ENCODE measurements at places on chromosomes 5 and 9.
A peak's percentile ranks its signal among the peaks of the same experiment; 100 is the strongest.

DNA sequence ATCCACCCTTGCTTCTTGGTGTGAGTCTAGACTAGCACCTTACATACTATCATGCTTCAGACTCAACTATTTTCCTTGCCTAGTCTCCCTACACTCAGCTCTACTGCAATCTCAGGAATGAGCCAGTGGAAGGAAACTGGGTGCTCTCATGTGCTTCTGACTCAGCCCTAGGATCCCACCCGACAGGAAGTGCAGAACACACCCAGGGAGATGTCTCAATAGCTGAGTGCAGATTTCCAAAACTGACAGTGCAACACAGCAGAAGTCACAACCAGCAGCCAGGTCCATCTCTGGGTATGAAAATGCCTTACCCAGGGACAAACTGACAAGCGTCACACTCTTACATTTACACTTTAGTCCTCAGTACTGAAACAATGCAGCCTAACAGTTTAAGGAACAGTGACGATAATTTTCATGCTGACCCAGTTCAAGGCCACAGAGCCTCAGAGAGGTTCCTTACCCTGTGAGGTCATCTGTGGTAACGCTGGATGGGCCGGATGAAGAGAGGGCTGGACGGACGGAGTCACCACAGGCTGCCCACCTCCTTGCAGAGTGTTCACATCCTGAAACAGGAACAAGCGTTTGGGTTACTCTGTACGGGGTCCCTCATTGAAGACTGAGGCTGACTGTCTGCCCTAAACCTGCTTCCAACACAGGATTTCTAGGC lies 33.0 kb downstream of the FKBP15 start:
- DNase-seq = no peak

DNA sequence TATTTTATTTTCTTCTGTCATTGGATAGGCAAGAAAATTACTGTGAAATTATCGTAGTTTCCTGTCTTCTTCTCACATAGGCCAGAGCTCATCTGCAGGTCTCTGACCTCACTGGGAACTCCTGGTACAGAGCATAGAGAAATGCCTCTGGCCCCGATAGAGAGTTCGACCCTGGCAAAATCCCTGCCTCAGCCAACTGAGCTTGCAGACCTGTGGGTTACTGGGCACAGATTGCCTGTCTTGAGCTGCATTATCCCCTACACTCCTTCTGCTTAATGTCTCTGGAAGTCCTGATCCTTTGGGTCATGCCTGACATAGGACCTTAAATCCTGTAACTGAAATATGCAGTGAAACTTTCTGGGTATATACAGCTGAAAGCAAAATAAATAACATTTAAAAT lies 439.3 kb upstream of the CTNND2 start:
- DNase-seq = no peak

DNA sequence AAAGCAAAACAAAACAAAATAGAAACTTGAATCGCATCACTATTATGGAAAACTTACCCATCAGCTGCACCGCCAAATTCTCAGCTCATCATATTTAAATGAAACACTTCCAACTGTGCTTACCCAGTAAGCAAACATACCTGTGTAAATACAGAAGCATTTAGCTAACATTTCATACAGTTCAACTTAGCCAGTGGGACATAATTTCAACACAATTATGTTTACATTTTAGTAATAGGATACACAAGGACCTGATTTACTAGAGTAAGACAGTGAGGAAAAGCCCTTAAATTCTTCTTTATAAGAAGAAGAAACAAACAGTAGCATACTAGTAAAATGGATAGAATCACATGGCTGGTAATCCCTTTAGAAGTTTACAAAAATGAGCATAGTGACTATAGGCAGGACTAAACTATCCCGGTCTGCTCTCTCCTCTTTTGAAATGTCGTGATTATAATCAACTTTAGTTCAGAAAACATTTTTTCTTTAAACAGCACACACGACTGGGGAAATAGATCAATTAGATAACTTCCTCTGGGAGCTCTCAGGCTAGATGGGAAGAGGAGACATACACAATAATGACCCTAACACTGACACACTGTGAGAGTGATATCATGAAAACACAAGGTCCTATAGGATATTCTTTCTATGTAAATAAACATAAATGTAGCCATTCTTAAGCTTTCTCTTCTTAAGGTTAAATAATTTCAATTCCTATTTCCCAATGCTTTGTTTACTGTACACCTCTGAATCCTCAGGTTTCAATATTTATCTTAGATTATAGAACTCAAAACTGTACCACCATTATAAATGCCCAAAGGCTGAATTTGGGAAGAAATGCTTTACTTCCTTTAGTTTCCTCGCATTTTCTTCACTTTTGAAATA lies 15.9 kb upstream of the CDC20B start:
- no peak for DNase-seq

DNA sequence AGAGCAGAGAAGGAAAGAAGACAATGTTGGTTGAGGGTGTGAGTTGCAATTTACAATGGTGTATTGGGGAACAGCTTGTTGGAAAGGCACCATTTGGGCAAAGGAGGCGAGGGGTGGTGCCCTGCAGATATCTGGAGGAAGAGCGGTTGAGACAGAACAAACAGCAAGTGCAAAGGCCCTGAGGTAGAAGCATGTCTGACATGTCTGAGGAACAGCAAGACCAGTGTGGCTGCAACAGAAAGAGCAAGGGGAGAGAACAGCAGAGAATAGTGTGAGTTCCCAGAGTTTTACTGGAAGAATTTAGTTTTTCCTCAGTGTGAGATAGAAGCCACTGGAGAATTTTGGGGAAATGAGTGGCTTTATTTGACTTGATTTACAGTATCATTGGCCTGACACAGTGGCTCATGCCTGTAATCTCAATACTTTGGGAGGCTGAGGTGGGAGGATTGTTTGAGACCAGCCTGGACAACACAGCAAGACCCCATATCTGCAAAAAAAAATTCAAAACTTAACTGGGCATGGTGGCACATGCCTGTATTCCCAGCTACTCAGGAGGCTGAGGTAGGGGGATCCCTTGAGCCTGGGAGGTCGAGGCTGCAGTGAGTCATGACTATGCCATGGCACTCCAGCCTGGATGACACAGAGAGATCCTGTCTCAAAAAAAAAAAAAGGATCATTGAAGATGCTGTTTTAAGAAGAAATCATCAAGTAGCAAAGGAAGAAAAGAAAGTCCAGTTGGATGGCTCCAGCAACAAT lies 13.6 kb downstream of the CMBL start:
- no peak for DNase-seq

GRCh38 chr5:14757850-14758249 lies 93.3 kb downstream of the OTULIN start:
- no peak for DNase-seq

DNA sequence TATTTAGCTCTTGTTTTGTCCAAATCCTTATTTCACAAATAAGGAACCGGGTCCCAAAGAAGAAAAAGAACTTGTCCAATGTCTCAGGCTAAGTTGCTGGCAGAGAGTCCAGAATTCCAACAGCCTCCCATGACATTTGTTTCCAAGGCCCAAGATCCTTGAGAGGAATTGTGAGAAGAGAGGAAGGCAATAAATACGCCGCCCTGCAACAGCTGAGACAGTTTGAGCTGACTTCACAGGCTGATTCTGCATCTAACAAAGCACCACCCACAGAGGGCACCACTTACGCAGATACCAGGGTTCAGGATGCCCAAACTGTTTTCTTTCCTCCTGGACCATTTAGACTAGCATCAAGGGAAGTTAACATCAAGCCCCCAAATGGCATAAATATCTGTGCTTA lies 211.3 kb downstream of the FAM114A2 start:
- no peak for DNase-seq

- DNase-seq = peak; percentile 58
Measured at GRCh38 chr5:171162596-171162995, 146.5 kb upstream of the TLX3 start.

GRCh38 chr9:124733964-124734740 lies 37.0 kb downstream of the NR6A1 start:
- DNase-seq = no peak

- no peak for DNase-seq
Measured at GRCh38 chr5:38500573-38501260, 55.7 kb downstream of the LIFR start.

- peak; percentile 71 for DNase-seq
Measured at GRCh38 chr5:78280261-78280660, 14.2 kb downstream of the AP3B1 start.

DNA sequence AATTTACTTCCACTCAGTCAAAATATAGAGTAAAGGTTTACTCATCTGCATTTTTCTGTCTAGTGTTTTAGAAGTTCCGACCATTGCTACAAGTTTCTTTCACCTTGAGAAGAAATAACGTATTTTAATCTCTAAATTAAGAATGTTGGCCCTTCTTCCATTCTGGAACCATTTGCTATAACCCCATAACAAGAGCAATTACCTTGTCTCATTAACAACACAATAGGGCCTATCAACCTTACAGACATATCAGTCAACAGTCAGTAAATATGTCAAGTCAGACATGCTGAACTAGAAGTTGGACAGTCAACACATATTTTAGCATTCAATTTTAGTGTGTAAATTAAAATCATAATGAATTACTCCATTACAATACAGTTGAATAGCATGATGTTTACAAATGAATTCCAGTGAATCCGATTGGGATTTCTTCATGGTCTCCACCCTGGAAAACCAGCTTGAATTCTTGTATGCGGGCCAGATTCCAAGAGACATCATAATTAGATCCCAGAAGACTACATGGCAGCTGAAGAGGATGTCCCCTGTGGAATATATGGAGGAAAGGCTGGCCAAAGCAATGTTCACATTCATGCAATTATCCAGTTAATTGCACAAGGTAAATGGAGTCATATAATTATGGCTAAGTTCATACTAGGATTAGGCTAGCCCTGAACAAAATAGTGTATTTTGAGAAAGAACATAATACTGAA lies 196.2 kb upstream of the TARS1 start:
- no peak for DNase-seq

Data from DMS 273 treated with DMSO at 0.1 percent for 48 hours (cell line).